Activated T-helper 1 cell treated with Interleukin-2 at 50 U/mL for 16 hours (primary cell): ENCODE measurements at places on chromosomes 3 and 15.

DNA sequence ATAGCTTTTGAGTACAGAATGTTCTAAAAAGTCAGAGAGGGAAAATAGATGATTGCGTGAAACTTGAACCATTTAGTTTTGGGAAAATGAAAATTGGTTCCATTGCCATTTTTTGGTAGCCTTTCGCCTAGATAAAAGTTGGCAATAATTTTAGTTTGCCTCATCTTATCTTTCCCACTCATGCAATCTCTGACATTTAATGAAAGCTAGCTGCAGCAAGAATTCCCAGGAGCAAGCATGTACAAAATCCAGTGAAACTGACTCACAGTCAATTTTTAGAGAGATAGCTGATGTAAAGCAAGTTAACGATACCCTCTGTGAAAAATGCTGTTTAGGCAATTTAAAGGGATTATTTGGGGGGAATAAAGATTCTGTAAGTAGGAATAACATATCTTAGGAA is 797.4 kb downstream of the GRM7 start:
- DNase-seq = no peak

DNA sequence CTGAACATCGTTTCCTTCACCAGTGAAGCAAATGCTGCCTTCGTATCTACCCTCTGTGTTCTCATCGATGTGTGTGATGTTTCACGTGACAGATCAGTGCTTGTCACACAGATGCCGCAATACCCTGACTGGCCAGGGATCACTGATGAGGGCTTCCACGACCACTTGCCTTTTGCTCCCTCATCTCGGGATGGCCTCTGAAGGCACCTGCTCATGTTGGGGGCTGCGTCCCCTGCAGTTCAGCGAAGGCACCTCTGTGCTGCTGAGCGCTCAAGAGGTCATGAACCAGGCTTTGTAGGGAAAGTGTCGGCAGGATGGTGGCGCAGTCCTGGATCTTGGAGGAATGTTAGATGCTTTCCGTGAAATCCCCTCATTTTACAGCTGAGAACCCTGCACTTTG is 79.2 kb upstream of the KLF13 start:
- DNase-seq = no peak

GRCh38 chr3:56855856-56856512 is 54.2 kb upstream of the ARHGEF3 start:
- no peak for DNase-seq

DNA sequence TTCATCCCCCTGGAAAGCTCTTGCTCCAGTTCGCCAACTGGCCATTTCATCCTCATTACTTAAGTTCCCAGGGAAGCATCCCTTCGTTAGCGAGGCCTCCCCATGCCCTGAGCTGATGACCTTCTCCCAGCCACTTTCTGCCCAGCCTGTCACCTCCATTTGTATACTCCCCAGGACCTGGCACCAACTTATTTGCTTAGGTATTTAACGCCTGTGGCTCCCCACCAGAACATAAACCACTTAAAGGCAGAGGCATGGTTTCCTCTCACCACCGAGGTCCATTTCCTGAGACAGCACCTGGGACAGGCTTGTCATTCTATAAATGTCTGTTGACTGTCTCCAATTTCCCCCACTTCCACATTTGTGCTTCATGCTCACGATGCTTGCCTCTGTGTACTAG is 189.0 kb downstream of the ZNF621 start:
- DNase-seq = no peak

DNA sequence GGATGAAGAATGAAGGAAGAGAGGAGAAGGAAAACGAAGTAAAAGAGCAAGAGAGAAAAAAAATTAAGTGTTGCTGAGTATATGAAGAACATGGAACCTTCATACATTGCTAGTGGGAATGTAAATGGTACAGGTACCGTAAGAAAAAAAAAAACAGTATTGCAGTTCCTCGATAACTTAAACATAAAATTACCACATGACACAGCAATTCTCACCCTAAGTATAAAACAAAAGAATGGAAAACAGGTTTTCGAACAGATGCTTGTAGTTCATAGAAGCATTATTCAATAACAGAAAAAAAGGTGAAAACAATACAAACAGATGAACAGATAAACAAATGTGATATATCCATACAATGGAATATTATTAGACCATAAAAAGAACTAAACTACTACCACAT is 51.6 kb downstream of the SENP7 start:
- no peak for DNase-seq

- no peak for DNase-seq
Observed at GRCh38 chr3:132550579-132551305, 46.3 kb upstream of the ACKR4 start.

- DNase-seq = no peak
Observed at GRCh38 chr15:74604983-74605794, 10.4 kb upstream of the CLK3 start.

DNA sequence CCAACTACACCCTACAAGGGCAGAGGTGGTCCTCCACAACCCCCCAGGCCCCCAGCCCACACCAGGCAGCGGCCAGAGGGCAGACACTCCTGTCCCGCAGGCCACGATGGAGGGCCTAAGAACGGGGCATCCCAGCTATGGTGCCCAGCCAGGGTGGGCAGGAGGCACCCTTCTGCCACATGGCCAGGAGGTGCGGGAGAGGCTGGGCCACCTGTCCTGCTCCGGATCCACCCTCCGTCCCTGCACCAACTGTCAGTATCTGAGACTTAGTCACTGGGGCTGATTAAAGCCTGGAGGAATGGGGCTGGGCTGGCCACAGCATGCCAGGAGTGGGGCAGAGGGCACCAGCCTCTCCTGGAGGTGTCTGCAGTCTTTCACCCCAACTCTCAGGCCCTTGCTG is 37.9 kb downstream of the TNK2 start:
- no peak for DNase-seq

DNA sequence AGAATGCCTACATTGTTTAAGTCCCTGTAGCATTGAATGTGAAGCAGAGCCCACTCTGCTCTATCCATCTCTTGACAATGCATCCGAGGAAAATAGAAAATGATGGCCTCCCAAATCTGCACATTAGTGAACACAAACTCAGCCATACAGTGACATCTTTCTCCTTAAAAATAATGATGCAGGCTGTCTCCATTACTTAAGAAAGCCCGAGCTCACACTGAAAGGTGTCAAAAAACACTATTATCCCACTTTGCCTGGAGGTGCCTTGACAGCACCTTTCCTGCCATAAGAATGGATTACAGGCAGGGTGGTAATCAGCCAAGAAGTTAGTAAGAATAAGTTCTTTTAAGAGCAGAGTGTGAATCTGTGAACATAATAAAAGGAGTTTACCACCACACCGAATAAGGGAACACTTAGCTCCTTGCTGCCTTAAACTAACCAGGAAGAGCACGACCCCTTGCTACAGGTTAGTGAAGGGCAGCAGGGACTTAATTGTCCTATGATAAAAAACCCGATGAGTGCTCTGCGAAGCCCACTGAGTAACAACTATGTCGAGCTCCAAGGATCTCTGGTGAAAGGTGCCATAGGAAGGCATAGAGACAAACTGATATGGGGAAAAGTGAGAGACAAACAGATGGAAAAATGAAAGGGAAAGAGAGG is 123.2 kb upstream of the TUSC7 start:
- DNase-seq = no peak

DNA sequence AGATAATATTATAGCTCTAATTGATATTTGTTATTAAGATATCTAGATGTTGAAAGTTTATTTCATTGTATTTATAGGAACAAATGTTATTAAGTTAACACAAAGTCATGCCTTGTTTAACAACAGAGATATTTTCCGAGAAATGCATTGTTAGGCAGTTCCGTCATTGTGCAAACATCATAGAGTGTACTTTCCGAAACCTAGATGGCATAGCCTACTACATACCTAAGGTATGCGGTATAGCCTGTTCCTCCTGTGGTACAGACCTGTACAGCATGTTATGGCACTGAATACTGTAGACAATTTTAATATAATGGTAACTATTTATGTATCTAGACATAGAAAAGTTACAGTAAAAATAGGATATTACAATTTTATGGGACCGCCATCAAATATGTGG is 114.3 kb downstream of the NAALADL2 start:
- no peak for DNase-seq

GRCh38 chr3:129333891-129334290 is 55.2 kb downstream of the HMCES start:
- DNase-seq = no peak

DNA sequence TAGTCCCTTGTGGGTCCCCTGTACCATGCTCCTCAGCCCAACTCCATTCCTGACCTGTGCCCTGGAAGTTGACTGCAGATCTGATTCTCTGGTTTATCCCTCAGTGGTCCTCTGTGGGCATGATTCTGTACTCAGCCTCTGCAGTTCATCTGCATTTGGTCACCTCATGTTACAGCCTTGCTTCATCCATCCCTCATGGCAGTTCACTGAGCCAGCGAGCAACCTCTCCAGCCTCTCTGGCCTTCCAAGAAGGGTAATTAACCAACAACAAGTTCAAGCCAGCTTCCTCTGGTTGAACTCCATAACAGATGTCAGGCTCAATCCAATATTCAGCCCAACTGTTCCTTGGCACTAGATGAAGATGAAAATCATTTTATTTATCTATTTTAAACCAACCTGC is 509.5 kb downstream of the NTRK3 start:
- no peak for DNase-seq

GRCh38 chr15:81274931-81275707 is 48.8 kb downstream of the STARD5 start:
- peak; percentile 65 for DNase-seq

DNA sequence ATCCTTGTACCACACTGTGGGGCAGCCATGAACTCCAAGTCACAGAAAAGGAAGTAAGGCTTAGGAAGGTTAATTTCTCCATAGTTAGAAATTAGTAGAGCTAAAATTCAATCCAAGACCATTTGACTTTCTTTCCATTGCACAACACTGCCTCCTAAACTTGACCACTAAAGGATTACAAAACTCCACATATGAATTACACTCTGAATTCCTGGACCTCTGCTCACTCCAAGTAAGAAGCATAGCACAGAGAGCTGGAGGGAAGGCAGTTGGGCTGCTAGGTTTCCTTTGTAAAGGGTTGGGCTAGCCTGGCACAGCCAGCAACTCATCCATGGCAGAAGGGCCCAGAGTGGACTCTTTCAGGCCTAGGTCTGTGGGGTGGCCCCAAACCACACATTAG is 134.4 kb downstream of the MYLK start:
- DNase-seq = no peak

- DNase-seq = no peak
Observed at GRCh38 chr15:70507772-70508371, 255.5 kb downstream of the UACA start.

GRCh38 chr3:125146626-125147490 is 65.7 kb downstream of the SLC12A8 start:
- DNase-seq = no peak

GRCh38 chr15:73573037-73573436 is 60.2 kb downstream of the NPTN start:
- no peak for DNase-seq

GRCh38 chr3:149816986-149817385 is 4.0 kb downstream of the RNF13 start:
- DNase-seq = no peak

GRCh38 chr3:75237053-75237452 is 427.1 kb upstream of the FRG2C start:
- DNase-seq = no peak

DNA sequence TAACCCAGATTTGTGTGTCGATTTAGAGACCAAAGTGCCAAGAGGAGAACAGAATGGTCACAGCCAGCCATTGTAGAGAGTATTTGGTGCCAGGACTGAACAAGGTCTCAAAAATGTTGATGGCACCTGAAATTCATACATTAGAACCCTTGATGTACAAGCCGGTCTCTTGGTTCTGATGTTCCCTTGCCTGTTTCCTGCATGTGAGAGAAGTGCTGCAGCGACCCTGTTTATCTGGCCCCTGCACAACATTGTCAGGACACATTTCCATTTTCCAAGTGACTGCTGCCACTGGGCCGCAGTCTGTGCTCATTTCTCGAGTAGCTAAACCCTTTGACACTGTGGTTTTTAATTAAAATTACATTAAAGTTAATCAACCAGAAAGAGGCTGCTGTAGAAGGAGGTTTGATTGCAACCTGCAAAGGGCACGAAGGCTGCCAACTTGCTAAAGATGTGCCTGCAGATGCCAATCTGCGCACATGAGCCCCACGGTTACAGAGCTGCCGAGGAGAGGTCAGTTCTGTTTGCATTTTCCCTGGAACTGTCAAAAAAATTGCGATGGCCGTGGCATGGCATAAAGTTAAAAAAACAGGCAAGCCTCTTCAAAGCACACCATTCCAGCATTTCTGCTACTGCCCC is 136.4 kb upstream of the CMC1 start:
- DNase-seq = no peak

DNA sequence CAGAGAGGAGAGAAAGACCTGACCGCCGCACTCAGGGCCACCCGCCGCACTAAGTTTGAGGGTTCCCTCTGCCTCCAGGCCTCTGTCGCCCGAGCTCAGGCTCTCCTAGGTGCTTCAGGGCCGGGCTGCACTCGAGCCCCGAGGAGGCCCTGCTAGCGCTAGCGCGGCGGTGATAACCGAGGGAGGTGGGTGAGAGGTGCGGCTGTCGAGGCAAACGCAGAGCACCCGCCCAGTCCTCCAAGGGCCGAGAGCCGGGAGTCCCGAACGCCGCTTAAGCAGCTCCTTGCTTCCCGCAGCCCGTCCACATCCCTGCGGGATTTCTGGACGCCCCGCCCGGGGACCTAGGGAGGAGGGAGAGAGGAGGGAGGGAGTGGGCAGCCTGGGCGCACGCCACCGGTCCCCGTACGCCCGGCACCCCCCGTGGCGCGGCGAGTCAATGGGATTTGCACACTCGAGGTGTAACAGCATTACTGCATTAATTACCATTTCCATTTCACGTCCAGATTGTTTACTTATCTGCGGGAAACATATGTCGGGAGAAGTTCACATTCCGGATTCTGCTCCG is 6.8 kb downstream of the SOX14 start:
- DNase-seq = no peak

DNA sequence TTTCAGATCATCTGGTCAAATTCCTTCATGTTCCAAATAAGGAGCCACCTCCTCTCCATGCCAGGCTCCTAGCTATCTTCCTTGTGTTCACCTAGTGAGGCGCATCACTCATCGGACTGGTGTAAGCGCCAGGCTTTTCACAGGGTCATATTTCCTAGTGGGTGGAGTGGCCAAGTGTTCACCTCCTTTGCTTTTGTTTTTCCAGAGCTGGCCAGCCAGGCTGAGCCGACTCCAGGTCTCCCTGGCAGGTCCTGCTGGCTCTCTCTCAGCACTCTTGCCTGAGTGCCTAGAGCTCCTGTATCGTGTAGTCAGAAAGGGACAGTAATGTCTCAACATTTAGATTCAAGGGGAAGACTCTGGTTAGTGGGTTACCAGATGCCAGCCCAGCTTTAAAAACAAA is 31.0 kb downstream of the HEG1 start:
- DNase-seq = no peak

GRCh38 chr3:40169983-40170382 is 139.5 kb upstream of the EIF1B start:
- no peak for DNase-seq
